ENCODE measurements at places on chromosomes 1 and 21. TPM values are rescaled to one million over a fixed set of nuclear protein-coding genes. Genes with fewer than 3 reads are reported as not detected.

COL8A2 gene
- total RNA-seq = 2.5 TPM

IRF6 gene
- total RNA-seq = 0.39 TPM

ANGPTL7 gene
- total RNA-seq = 0.34 TPM

PADI2 gene
- not detected for total RNA-seq

CD53 gene
- total RNA-seq = not detected

ILDR2 gene
- total RNA-seq = not detected

GSTM2 gene
- 21.6 TPM for total RNA-seq

FCGR1A gene
- total RNA-seq = not detected

AKR7A3 gene
- 1.00 TPM for total RNA-seq

NOS1AP gene
- 0.59 TPM for total RNA-seq

AMY1A gene
- total RNA-seq = not detected

Data from cardiac ventricle fibroblast (primary cell).